ENCODE measurements at places on chromosomes 12 and 14.

DNA sequence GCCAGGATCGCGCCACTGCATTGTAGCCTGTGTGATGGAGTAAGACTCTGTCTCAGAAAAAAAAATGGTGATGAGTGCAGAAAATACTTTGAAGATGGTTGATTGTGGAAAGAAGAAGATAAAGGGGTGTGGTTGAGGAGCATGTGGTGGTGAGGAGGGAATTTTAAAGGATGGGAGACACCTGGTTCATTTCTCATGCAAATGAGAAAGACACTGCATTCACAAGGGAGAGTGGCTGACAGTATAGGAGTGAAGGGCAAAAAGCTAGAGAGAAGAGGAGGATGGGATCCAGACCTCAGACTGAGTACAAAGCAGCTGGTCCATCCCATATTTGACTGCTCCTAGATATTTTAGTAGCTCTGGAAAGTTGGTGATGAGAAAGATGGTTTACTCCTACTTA is 206.0 kb downstream of the SNAPC1 start:
- no peak for DNase-seq

DNA sequence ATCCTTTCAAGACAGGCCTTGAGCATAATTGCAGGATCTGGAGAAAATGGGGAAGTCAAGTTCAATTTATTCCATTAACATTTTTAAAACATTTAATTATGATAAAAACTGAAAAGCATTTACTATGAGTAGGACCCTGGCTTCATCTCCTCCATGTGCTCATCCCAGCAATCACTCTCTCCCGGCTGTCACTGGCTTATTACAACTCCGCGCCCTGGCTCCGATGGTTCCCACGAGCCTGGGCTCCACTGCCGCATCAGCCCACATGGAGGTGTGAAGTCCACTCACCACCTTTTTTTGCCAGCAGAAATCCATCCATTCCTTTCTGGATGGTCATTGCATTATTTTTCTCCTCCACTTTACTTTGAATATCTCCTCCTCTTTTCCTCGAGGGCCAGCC is 194.4 kb downstream of the EMP1 start:
- no peak for DNase-seq

DNA sequence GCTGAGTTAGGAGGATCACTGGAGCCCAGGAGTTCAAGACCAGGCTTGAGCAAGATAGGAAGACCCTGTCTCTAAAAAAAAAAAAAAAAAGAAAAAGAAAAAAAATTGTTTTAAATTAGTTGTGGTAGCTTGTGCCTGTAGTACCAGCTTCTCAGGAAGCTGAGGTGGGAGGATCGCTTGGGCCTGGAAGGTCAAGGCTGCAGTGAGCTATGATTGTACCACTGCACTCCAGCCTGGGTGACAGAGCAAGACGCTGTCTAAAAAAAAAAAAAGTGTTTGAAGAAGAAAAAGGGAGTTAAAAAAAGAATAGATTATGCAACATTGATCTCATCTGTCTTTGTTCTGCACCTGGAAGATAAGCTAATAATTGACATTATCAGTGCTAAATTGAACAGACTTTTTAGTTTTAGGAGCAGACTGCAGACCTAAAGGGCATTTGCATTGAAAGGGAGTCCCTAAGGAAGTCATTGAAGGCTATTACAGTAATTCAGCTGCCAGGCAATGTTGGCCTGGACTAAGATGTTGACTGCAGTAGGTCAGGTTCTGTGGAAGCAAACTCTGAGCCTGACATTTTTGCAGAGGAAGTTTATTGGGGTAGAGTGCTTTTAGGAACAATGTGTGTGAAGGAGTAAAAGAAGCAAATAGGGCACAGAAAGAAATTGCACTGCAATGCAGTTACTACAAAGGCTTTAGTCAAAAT is 215.8 kb downstream of the PCNX1 start:
- DNase-seq, result no peak

GRCh38 chr14:91059576-91060350 is 678 bp downstream of the RPS6KA5 start:
- DNase-seq, result no peak

- no peak for DNase-seq
These were observed 298.1 kb upstream of the PRICKLE1 start for GRCh38 chr12:42887657-42888056.

- no peak for DNase-seq
These were observed 167.6 kb downstream of the RBM19 start for GRCh38 chr12:113798552-113798951.

DNA sequence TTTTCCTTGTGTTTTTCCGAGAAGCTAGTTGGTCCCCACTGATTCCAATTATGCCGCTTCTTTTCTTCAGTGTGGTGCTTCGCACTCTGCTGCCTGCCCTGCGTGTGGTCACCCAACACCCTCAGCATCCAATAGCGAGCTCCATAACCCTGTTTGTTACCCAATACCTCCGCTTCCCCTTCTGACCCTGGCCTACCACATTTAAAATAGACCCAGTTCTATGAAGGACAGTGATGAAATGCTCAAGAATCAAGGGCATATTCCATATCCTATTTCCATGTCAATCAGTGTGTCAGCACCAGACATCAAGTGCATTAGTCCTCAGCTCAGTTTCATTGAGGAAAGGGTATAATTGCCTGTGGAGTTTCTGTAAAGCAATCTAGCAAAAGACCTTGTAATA is 9.5 kb downstream of the NDRG2 start:
- DNase-seq, result no peak

DNA sequence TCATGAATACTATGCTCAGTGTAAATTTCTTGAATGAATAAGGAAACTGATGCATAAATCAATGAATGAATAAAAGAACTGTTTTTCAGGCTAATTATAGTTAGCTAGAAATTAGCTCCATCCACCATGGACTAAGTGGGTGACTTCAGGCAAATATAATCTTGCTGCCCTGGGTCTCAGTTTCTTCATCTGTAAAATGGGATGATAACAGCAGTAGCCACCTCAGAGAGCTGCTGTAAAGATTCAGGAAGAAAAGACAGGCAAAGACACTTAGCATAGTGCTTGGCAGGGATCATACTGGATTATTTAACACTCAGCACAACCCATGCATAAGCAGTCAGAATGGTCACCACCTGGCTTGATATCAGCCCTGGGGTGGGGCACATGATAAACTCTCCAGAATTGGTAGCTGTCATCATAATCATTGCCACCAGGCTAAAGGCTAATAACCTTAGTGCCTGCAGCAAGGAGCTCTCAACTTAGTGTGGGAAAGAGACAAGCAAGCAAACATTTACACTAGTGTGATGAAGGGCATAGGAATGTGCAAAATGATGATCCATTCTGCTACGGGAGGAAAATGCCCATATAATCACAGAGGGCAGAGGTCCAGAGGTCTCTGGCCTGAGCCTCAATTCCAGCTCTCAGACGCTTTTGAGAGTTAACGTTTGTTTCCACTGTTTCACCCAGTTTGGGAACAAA is 234.7 kb upstream of the TBX3 start:
- DNase-seq, result no peak

- DNase-seq, result no peak
These were observed 311.0 kb downstream of the GRIN2B start for GRCh38 chr12:13670285-13670866.

DNA sequence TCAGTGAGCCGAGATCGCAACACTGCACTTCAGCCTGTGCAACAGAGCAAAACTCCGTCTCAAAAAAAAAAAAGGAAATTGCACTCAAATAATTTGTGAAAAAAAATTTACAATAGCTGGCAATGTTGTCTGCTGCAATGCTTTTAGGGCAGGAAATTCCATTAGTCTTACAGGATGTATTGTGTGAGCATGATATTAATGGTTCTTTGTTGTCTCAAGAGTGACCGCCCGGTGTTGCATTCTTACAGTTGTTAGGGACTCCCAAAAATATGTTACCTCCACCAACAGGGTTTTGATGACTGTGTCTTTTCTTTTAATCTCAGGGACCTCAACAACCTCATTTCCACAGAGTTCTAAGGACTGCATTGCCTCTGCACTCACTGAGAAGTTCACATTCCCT is 44.8 kb downstream of the PZP start:
- no peak for DNase-seq

GRCh38 chr14:62179367-62180018 is 417.3 kb downstream of the SNAPC1 start:
- DNase-seq, result no peak

- no peak for DNase-seq
These were observed 2.8 kb downstream of the PRMT8 start for GRCh38 chr12:3493859-3494176.

DNA sequence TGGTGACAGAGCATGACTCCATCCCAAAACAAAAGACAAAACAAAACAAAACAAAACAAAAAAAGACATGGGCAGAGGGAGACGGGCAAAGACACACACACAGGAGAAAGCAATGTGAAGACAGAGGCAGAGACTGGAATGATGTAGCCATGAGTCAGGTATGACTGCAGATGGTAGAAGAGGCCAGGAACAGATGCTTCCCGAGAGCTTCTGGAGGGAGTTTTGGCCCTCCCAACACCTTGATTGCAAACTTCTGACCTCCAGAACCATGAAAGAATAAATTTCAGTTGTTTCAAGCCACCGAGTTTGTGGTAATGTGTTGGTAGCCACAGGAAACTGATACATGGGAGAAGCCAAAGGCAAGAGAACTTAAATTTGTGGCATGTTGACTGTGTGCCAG is 27.1 kb downstream of the VWF start:
- DNase-seq, result no peak

DNA sequence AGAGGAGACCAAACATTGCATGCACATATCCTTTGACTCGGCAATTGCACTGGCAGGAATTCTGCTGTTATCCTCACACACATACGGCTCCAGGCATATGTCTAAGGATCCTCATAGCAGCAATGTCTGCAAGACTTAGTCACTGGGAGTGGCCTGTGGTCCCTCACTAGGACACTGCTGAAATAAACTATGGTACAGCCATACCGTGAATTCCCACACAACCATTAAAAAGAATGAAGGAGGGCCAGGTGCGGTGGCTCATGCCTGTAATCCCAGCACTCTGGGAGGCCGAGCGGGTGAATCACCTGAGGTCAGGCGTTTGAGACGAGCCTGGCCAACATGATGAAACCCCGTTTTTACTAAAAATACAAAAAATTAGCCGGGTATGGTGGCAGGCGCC is 105.1 kb downstream of the ZFP36L1 start:
- DNase-seq, result no peak

GRCh38 chr14:75150150-75150549 is 23.3 kb upstream of the NEK9 start:
- DNase-seq, result no peak

DNA sequence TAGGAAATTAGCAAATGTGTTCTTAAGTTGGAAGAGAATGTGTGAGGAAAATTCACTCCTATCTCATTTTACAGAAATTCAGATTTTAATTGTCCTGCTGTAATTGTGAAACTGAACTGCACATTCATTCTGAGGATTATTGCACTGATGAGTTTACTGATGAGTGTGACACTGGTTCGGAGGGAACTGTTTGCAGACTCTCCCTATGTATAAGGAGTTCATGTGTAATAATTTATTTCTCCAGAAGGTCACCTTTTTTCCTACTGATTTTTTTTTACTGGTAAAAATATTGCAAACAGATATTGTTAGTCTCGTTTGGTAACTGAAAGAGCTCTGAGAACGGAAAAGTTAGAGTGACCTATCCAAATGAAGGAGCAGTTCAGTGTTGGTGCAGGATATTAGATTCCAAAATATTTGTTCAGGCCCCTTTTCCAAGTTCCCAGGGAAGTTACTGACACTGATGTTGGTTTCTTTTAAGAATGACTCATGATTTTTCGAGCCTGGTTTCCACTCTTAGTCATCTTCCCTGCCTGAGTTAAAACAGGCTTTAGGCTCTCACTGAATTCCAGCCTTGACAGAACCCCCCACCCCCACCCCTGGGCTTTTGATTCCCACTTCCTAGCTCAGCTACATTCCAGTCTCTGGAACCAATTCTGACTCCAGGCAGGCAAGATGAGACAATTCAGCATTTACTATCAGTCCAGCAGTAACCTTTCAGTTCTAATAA is 18.4 kb downstream of the ANO6 start:
- no peak for DNase-seq

DNA sequence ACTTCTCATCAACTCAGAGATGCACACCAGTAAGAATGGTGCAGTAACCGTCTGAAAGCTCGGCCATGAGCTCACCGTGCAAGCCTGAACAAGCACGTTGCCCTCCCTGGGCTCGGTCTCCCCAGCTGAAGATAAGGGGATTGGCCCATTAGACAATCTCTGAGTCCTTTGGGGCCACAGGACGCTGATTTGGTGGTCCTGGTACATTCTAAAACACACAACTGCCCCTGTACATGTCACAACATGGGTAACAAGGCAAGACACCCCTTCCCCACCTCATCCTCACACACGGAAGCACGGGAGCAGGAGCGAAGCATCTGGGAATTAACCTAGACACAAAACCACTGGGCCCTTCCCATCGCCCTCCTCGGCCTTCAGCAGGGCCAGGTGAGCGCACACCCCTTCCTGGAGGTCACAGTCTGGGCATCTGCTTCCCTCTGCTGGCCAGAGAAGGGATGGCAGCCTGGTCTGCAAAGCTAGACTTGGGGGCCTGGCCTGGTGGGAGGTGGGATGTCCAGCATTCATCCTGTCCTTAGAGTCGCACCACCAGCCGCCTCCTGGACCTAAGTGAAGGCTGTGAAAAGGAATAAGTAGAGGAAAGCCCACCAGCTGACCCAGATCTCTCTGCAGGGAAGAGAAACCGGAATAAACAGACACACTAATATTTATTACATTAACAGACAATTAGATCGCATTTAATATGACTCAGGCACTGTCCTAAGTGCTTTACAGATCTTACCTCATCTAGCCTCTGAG is 18.9 kb upstream of the SMUG1 start:
- DNase-seq, result no peak

- no peak for DNase-seq
These were observed 28.3 kb downstream of the TTC5 start for GRCh38 chr14:20277409-20277808.

GRCh38 chr14:98955741-98956070 is 316.3 kb downstream of the BCL11B start:
- no peak for DNase-seq

DNA sequence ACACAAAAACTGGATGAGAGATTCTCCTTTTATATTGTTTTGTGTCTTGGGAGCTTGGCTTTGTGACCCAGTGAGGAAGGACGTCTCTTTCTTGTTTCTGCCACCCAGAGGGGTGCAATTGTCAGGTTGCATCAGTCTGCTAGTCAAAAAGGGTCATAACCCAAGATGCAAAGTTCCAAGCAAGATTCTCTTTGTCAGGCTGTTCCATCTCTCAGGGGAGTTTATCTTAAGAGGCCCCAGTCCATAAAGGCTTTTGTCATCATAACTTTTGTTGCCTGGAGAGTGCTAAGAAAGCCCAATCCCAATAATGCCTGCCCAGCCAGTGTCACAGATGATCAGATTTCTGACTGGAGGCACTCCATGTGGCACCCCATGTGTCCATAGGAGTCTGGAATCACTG is 444.9 kb downstream of the TRHDE start:
- DNase-seq, result no peak

GRCh38 chr14:23559010-23559925 is 3.2 kb downstream of the THTPA start:
- DNase-seq, result no peak

DNA sequence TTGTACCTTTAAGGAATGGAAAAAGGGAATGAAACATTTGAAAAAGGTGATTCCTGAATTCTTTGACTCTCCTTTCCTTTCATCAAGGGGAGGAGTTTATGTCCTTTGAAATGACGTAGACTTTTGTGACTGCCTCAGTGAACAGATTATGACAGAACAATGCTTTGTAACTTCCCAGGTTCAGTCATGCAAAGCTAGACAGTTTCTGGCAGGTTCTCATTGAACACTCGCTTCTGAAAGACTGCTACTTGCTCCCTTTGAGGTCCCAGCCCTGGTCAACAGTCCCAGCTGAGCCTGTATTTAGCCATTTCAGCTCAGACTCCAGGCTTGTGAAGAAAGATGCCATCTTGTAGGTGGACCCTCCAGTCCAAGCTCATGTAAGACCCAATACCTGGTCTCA is 1178.9 kb downstream of the BCL11B start:
- DNase-seq, result no peak

- DNase-seq, result no peak
These were observed 275.9 kb upstream of the KITLG start for GRCh38 chr12:88856201-88856600.
